CD4-positive, alpha-beta T cell treated with Interleukin-10 for 1 hour (primary cell): ENCODE measurements at places on chromosomes 13 and 19.

DNA sequence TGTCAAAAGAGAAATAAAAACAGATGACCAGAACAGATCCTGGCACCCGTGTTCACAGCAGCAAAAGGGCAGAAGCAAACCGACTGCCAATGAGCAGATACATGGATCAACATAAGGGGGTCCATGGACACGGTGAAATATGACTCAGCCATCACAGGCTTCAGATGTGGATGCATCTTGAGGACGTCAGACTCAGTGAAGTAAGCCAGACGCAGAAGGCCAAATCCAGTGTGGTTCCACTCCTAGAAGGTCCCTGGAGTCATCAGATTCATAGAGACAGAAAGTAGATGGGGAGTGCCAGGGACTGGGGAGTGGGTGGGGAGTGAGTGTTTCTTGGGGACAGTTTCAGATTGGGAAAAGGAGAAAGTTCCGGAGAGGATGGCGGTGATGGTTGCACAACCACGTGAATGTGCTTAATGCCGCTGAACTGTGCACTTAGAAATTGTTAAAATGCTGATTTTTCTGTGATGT lies 28.8 kb upstream of the SEMA6B start:
- no peak for DNase-seq

DNA sequence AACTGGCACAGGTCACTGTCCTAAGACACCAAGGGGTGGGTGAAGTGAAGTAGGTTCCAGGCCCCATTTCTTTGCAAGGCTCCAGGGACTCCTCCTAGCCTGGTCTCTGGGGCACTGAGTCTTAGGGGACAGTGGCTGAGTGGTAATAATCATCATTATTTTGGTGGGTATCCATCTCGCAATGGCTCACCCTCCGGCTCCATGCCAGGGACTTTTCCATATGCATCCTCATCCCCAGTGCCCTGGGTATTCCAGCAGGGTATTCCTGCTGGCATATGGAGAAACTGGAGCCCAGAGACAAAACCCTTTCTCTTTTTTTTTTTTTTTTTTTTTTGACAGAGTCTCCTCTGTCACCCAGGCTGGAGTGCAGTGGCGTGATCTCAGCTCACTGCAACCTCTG lies 2.5 kb downstream of the PDE4A start:
- DNase-seq, result no peak

DNA sequence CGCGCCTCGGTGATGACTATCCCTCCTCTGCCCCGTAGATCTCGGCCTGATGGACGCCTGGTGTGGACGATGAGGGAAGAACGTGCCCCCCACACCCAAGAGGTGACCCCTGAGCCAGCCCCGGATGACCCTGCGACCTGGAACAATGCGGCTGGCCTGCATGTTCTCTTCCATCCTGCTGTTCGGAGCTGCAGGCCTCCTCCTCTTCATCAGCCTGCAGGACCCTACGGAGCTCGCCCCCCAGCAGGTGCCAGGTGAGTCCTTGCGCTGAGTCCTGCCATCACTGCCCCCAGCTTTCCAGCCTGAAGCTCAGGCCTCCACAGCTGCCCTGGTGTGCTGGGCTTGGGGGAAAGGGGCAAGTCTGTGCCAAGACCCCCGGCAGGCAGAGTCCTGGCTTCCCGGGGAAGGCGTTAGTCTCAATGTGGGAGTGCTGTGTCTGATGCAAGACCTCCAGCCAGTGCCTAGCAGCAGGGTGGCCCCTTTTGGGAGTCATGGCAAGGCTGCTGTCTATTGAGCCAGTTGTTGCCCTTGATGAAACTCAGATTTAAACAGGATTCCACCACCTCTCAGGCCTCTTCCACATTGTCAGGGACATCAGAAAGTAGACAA lies 67.5 kb downstream of the CHST8 start:
- DNase-seq, result no peak

- peak; percentile 68 for DNase-seq
Observed at GRCh38 chr19:4633140-4633967, 6.0 kb upstream of the TNFAIP8L1 start.

GRCh38 chr13:113562085-113562749 lies 22.3 kb upstream of the TFDP1 start:
- DNase-seq, result peak; percentile 26

GRCh38 chr13:94901070-94901469 lies 188.7 kb upstream of the SOX21 start:
- DNase-seq, result no peak

GRCh38 chr13:41326661-41327060 lies 15.6 kb downstream of the NAA16 start:
- no peak for DNase-seq

GRCh38 chr19:34507414-34508067 lies 26.0 kb downstream of the WTIP start:
- DNase-seq, result no peak

DNA sequence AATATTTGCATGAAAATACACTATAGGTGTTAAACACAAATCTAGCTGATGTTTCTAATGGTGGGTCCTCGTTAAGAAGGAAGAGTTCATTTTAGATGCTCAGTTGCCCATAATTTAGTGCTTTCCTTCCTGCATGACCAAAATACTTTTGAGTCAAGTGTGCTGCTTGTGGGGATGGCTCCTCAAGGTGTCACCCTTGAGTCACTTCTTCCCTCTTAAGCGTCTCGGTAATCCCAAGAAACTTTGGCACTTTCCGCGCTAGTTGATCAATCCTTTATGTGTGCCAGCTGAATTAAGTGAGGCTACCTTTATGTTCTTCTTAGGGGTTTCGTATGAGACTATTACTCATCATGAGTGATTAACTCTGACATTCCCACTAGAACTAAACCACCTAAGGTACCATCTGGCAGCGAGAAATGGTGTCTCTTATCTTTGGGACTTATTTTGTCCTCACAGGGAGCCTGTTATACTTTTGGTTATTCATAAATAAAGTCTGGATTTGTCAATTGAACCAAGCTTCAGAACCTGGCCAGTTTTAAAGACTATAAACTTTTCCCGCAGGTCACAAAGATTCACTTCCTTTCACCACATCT lies 106.8 kb downstream of the NHLRC3 start:
- peak; percentile 13 for DNase-seq

DNA sequence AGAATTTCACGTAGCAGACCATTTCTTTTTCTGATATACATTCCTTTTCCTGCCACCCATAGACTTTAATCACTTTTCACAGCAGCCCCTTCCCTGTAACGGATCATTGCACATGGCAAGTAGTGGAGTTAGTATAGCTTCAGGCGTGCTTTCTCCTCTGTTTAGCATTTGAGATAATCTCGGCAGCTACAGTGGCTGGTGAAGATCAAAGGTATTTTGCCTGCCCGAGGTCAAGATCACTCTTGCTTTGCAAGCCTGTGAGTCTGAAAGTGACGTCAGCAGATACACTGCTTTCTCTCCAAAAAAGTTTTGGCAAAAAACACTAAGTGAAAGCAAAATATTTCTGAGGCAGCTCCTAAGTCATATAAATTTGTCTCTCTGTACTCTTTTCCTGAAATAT lies 260.0 kb downstream of the NDFIP2 start:
- DNase-seq, result no peak

DNA sequence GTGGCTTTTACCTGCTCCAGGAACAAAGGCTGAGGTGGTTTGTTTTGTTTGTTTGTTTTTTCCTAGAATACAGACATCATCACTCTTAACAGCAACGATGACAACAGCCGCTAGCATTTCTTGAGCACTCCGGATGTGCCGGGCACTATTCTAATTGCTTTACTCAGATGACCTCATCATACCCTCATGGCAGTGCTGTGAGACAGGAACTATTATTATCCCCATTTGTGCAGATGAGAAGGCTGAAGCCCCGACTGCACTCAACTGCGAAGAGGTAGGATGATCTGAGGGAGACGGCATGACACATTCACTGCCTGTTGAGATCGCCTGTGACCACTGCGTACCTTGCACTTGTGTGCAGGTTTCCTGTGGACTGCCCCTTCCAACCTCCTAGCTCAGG lies 66.5 kb downstream of the CCDC70 start:
- no peak for DNase-seq

- DNase-seq, result peak; percentile 29
Observed at GRCh38 chr19:58355908-58356765, 2.8 kb upstream of the A1BG start.

- DNase-seq, result no peak
Observed at GRCh38 chr19:46463516-46463915, 7.8 kb downstream of the PNMA8A start.

GRCh38 chr19:18373892-18374629 lies 11.9 kb upstream of the GDF15 start:
- peak; percentile 65 for DNase-seq

GRCh38 chr19:16949496-16950023 lies 60.8 kb downstream of the F2RL3 start:
- DNase-seq, result no peak

DNA sequence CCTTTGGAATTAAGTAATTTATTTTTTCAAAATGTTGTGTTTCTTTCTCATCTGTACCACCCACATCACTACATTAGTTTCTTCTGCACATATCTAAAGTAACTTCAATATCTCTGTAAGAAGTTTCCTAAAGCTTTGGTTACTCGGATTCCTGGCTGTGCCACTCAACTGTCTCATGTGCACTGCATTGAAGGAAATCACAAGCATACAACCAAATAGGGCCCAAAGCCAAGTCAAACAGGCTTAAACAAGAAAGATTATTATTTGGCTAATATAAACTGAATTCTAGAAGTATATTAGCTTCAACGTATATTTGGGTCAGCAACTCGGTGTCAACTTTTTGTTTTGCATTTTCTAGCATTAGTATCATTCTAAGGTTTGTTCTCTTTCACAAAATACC lies 1647.6 kb upstream of the SPRY2 start:
- DNase-seq, result no peak

- no peak for DNase-seq
Observed at GRCh38 chr13:95298169-95298965, 2.9 kb downstream of the ABCC4 start.

- no peak for DNase-seq
Observed at GRCh38 chr13:87607266-87607665, 63.9 kb upstream of the SLITRK5 start.

DNA sequence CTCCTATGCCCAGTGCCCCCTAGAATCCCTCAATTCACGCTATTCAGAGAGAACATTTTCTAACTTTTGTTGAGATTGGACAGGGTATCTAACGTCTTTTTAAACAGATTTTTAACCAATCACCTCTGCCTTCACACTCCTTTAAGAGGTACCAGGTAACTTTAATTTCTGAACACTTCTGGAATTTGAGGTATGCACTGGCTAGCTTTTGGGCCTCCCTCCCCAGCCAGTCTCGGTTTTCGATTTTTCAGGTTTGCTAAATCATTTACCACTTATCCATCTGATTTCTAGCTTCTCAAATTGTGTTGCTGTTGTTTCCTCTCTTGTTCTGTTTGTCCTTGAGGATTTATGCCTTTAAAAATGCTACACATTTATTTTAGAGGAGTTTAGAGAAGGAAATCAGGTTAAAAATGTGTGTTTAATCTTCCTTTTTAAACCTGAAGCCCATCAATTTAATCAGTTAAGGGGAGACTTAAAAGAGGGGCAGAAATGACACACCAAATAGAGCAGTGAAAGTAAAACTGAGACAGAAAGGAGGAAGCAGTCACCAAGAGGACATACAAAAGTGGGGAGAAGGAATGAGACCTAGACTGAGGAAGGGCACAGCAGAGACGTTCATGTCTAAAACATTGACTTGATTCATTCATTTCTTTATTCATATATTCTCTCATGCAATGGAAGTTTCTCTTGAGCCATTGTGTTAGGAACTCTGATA lies 139.6 kb upstream of the HTR2A start:
- DNase-seq, result no peak

GRCh38 chr13:82358284-82358683 lies 1524.0 kb downstream of the SLITRK1 start:
- DNase-seq, result no peak

DNA sequence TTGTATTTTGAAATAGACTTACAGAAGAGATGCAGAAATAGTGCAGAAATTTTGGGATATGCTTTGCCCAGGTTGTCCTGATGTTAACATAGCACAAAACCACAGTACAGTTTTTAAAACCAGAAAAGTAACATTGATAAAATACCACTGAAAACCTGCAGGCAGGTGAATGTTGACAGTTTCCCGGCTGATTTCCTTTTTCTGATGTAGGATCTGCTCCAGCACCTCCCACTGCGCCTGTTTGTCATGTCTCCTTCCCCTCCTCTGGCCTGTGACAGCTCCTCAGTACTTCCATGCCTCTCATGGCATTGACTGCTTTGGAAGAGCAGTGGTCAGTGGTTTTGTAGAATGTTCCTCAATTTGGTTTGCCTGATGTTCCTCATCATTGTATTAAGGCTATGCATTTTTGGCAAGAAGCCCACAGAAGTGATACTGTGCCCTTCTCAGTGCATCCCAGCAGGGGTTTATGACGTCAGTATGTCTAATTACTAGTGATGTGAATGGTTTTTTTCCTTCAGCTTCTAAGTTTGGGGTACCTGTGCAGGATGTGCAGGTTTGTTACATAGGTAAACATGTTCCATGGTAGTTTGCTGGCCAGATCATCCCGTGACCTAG lies 31.0 kb downstream of the TDRD12 start:
- DNase-seq, result no peak

GRCh38 chr19:50777830-50778303 lies 7.6 kb downstream of the GPR32 start:
- DNase-seq, result no peak

- DNase-seq, result no peak
Observed at GRCh38 chr19:29287061-29287460, 74.1 kb upstream of the UQCRFS1 start.

GRCh38 chr13:25649001-25649633 lies 277.3 kb downstream of the ATP8A2 start:
- DNase-seq, result no peak

- no peak for DNase-seq
Observed at GRCh38 chr19:16457195-16457953, 14.4 kb downstream of the EPS15L1 start.

DNA sequence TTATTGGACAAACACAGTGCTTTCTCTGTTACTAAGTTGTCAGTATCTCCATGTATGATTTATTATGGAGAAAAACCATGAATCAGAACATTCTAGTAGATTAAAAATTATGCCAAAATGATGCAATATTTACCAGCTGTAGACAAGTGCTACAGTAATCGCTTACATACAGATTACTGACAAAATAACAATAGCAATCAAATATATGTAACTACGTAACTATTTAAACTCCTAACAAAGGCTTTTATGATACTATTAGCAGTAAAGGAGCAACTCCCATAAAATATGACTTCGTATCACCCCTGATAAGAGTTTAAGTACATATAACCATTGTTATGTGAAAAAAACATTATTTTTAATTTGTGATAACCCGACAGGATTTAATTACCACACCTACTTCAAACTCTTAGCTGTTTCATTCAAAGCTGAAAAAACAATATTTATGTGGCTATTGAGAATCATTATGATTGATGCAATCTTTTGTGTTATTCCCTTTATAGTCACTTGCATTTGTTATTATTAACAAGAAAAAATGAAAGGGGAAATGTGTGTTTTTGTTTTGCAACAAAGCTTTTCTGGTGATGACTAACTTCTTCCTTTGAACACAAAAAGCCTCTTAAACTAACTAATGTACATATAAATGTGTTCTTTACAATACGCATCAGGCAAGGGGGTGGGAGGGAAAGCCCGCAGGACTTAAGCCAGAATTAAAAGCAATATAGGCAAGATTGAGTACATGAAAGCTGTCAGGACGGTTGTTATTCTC lies 147.4 kb downstream of the ABCC4 start:
- no peak for DNase-seq

GRCh38 chr13:85260896-85261295 lies 538.3 kb downstream of the SLITRK6 start:
- no peak for DNase-seq

- DNase-seq, result peak; percentile 49
Observed at GRCh38 chr13:51523082-51523518, 61.2 kb upstream of the WDFY2 start.

- DNase-seq, result peak; percentile 14
Observed at GRCh38 chr19:47729799-47730520, 15.4 kb upstream of the NOP53 start.

- no peak for DNase-seq
Observed at GRCh38 chr19:31066385-31066784, 282.9 kb downstream of the TSHZ3 start.
